ENCODE measurements at places on chromosomes 4 and X. TPM values are rescaled to one million over a fixed set of nuclear protein-coding genes. Genes with fewer than 3 reads are reported as not detected.

- no peak for DNase-seq
Measured at GRCh38 chr4:47287735-47288134, 175.8 kb downstream of the COMMD8 start.

DNA sequence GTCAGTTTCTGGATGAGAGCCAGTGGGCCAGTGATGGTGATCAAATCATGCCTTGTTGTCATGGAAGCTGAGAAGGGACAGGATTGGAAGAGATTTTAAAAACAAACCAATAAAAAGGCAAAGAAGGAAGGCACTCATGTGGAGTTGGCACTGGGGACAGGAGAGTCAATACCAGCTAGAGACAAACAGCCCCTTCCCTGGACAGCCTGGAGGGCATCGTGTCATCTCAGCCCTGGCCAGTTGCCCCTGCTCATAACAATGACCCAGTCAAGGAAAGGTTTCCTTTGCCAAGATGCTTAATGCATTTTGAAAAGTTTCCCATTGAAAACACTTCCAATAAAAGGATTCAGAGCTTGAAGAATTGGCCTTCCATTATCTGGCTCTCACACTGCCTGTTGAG, 55.5 kb downstream of the SCML1 start:
- no peak for DNase-seq

DNA sequence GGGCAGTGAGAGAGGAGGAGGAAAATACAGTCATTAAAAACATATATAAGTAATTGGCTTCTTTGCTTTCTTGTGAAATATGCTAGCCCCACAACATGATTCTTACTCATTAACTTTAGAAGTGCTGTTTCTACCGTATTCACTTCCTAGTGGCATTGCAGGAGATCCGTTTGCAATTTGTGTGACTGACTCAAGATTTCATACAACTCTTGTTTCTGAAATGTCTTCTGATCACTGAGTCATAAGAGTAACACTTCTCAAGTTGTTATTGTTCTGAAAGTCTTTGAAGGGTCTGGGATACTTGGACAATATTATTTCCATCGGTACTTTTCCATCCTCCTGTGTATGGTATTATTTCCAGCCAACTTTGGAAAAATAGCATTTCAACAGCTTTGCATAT, 310.8 kb downstream of the PACRGL start:
- no peak for DNase-seq

CNGA1 gene
- 1.7 TPM for total RNA-seq

TRIM61 gene
- total RNA-seq, result 1.4 TPM
